Activated CD4-positive, alpha-beta T cell treated with anti-CD3 and anti-CD28 coated beads for 36 hours (primary cell): ENCODE measurements at places on chromosomes 5 and 9. TPM values are rescaled to one million over a fixed set of nuclear protein-coding genes. Genes with fewer than 3 reads are reported as not detected.

The SPINK6 gene
- not detected for total RNA-seq

- no peak overlapping the region for H3K27ac ChIP-seq
- peaks cover 8% of the 10 kb centered on the region for H3K27me3 ChIP-seq
- no peaks in the 10 kb centered on the region for H3K4me1 ChIP-seq
- DNase-seq, result no peak
Measured at GRCh38 chr5:179171251-179171815, 111.2 kb downstream of the ZNF354C start.

The CEL gene
- total RNA-seq, result 0.98 TPM

The SLC9A3 gene
- total RNA-seq, result 2.1 TPM

The PHYHD1 gene
- 0.21 TPM for total RNA-seq
